NK-92 treated with Interleukin-12 subunit alpha and Interleukin-12 subunit beta, amount 100 ng/mL, for 24 hours (cell line): ENCODE measurements at places on chromosomes 7 and 10.

DNA sequence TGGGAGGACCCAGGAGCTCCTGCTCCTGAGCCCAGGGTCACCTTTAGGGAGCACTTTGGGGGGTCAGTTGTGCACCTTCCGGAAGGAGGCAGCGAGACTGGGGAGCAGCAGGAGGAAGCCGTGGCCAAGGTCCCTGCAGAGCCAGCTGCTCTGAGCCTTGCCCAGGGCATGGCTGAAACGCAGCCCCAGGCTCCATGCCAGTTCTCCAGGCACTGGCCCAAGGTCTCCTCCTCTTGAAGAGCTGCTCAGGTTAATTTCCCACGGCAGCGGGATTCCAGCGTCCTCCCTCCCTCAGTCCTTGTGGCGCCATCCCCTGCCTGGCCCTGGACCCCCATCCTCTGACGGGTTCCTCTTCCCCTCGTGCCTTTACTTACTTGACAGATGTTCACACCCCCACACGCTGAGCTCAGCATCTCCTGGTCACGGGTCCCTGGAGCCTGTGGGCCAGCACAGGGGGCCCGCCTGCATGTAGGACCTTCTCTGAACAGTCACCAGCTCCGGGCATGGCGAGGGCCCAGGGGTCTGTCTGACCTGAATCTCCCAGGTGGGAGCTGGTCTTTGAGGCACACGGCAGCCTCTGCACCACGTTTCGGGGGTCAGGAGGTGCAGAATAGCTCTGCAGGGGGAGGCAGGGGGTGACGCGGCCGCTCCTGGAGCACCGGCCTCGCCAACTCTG lies 16.7 kb upstream of the CFAP46 start:
- no peak for DNase-seq

DNA sequence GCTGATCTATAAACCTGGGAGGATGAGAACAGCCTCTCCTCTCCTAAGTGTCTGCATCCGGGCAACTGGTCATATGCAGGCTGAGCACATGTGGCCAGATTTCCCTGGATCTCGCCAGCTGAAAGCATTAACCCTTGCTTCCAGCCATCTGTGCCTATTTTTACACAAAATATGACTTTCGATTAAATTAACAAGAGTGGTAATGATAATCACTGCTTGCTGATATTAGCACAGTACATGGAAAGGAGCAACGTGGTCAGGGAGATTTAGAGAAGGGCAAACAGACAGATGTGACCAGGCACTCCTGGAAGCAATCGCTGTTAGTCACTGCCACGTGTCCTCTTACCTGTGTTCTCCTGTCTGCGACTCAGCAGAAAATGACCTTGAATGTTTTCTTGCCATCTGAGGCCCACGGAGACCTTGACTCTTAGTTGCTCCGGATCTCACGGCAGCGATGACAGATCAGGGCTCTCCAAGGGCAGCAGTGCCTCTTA lies 59.5 kb upstream of the NPTX2 start:
- no peak for DNase-seq

- no peak for DNase-seq
Observed at GRCh38 chr7:28685644-28686417, 272.3 kb downstream of the TRIL start.

DNA sequence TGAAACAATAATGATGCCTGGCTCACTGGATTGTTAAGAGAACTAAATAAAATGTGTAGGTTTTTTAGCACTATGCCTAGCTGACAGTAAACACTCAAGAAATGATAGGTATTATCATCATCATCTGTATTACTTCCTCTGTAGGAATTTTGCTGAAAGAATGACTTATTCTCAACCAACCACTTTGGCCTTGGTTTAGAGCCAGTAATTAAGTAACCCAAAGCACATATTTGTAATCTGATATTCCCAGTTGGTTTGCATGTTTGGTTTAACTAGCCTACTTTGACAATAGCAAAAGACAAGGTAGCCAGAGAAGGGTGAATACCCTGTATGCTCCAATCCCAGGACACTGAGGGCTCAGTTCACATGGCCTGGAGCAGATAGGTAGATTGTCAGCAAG lies 34.4 kb downstream of the BCAP29 start:
- DNase-seq: no peak

- no peak for DNase-seq
Observed at GRCh38 chr7:110119883-110120581, 970.9 kb upstream of the LRRN3 start.

DNA sequence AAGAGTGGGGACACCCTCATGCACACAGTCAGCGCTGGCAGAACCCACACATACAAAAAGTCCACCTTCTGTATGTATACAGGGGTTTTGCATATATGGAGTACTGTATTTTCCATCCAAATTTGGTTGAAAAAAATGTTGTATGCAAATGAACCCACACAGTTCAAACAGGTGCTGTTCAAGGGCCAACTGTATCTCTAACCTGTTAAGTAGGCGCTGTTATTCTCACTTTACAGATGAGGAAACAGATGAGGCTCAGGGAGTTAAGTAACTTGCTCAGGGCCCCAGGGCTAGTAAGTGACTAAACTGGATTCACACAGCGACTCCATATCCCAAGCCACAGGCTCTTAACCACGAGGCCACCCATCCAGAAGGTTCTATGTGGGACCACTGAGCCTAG lies 69.9 kb downstream of the C10orf105 start:
- DNase-seq: no peak

- DNase-seq: no peak
Observed at GRCh38 chr10:69004821-69005220, 16.2 kb downstream of the KIFBP start.

DNA sequence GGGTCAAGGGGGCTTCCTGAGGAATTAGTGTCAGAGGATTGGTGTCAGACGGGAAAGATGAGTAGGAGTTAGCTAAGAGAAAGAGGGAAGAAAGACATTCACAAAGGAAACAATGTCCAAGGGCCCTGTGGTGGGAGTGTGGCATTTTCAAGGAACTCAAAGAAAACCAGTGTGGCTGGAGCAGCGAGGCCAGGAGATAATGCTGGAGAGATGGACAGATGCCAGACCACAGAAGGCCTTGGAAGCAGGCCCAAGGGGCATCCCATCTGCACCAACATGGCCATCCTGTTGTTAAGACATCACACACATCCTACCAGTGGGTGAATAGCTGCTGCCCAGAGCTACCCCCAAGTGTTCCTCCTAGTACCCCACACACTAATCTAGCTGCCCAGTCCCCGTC lies 36.1 kb upstream of the CUL1 start:
- DNase-seq: no peak

GRCh38 chr7:39088730-39089593 lies 111.3 kb downstream of the POU6F2 start:
- no peak for DNase-seq

GRCh38 chr7:25754751-25755150 lies 397.2 kb upstream of the NFE2L3 start:
- no peak for DNase-seq

DNA sequence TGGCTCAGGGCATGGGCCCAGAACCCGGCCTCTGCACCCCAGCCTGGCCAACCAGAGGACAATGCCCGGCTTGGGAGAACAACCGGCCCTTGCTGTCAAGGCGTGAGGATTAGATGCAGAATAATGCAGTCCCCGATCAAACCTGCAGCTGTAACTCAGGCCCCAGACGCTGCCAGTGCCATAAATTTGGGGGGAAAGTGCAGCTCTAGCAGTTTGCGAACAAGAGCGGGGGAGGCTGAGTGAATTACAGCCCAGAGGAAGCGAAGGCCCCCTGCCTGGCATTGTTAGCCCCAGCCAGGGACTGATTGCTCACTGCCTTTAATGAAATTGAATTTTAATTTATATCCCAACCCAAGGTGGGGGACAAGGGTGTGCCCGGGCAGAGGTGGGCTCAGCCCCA lies 38.0 kb upstream of the GNA12 start:
- DNase-seq: no peak

- DNase-seq: no peak
Observed at GRCh38 chr7:33793616-33794015, 111.7 kb upstream of the BMPER start.

DNA sequence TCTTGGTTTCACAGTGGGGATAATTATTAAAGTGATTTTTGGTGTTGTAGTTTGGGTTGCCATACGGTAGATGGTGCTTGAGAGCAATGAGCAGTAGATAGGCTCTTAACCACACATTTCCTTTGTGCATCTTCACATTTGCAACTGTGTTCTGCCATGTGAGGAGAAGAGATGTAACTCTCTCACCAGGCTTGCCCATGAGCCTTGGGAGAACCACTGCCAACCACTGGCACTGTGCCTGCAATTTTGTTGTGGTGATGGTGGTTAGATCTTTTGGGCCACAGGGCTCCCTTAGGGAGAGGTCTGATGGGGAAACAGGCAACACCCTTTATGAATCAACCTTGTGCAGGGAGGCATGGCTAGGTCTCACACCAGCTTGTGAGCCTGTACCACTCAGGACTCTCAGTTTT lies 204.3 kb downstream of the CCDC7 start:
- DNase-seq: no peak

DNA sequence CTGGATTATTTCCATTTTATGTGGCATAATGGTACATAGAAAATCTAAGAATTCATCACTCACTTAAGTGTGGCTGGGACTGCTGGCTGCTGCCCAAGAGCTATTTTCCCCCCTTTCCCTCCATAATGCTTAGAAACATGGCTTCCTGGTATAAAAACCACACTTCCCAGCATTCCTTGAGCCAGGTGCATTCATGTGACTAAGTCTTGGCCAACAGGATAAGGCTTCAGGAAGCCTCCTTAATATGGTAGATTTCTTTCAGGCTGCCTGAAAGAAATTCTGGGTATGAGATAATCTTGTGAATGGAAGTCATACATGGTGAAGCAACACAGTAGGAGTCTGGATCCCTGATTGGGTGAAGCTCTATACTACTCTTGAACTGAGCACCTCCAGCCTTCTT lies 178.0 kb downstream of the JAZF1 start:
- DNase-seq: no peak

GRCh38 chr7:126501617-126502016 lies 751.1 kb downstream of the GRM8 start:
- DNase-seq: no peak

- DNase-seq: no peak
Observed at GRCh38 chr7:104679085-104679484, 334.9 kb upstream of the KMT2E start.

GRCh38 chr7:94417901-94418300 lies 23.2 kb downstream of the COL1A2 start:
- no peak for DNase-seq

GRCh38 chr10:110258542-110258941 lies 46.2 kb downstream of the SMNDC1 start:
- no peak for DNase-seq

GRCh38 chr7:76211216-76211615 lies 9.5 kb downstream of the SRRM3 start:
- no peak for DNase-seq

DNA sequence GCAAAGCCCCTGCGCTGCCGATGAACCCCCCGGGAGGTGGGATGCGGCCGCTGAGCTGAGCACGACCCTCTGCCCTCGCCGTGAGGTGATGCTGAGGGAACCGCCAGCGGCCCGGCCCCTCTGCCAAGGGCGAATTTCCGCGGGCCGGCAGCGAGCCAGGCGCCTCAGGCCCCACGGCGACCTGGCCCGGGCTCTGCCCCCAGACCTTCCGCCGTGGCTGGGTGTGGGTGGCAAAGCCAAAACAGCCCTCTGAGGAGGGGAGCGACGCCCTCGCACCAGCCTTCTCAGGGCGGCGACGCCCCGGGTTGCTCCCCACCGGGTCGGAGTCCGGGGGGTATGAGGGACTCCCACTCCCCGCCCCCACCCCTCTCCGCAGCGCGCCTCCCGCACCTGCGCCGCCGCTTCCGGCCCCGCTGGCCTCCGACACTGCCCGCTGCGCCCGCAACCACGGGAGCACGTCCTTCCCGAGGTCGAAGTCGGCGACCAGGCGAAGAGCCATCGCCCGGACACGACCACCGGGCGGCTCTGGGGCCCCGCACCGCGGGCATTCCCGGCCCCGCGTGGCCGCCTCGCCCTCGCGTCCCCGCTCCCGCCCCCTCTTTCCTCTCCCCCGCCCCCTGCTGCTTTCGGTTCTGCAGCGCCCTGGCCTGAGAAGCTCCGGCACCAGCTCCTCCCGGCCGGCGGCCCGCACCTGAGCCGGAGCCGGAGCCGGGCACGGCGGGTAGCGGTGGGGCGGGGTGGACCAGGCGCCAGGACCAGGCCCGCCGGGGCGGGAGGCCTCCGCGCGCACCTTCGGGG lies at the start of gene GSAP:
GSAP (minus strand) TSS at position 527 of the 798 bp plus-strand sequence; CDS start at position 499, 28 bp downstream.
- peak; percentile 73 for DNase-seq

DNA sequence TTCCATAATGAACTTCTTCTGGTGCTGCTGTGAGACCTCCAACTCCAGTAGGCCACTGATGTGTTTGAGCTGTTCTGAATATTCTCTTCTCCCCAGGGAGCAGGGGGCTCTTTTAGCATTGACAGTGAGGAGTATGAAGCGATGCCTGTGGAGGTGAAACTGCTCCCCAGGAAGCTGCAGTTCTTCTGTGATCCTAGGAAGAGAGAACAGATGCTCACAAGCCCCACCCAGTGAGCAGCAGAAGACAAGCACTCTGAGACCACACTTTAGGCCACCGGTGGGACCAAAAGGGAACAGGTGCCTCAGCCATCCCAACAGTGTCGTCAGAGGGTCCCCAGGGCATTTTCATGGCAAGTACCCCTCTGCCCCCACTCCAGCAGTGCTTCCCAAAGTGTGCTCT lies 49.3 kb downstream of the DENND11 start:
- no peak for DNase-seq

GRCh38 chr10:27742195-27743011 lies 3.2 kb downstream of the MKX start:
- no peak for DNase-seq
